RPMI7951 (cell line): ENCODE measurements at places on chromosomes 2 and 18. TPM values are rescaled to one million over a fixed set of nuclear protein-coding genes. Genes with fewer than 3 reads are reported as not detected.

The REG3A gene
- not detected in 2 replicates for total RNA-seq

The GATA6 gene
- 2.9 and 3.3 TPM in 2 replicates for total RNA-seq

The NPHP1 gene
- 9.6 and 12.8 TPM in 2 replicates for total RNA-seq

The HOXD9 gene
- 1.4 TPM in 2 replicates for total RNA-seq

The GAL3ST2 gene
- not detected in 2 replicates for total RNA-seq

The CYTIP gene
- 0.72 and 1.8 TPM in 2 replicates for total RNA-seq

The MAP3K2 gene
- 27.0 and 31.5 TPM in 2 replicates for total RNA-seq

The CRYGC gene
- not detected in 2 replicates for total RNA-seq

The CXCR2 gene
- total RNA-seq, result not detected in 2 replicates
